ENCODE measurements at places on chromosomes 2 and 18. TPM values are rescaled to one million over a fixed set of nuclear protein-coding genes. Genes with fewer than 3 reads are reported as not detected.

GRCh38 chr18:57863706-57864105 lies 60.6 kb upstream of the ATP8B1 start:
- DNase-seq = no peak

FBXO48 gene
- 0.56 TPM for total RNA-seq

GRCh38 chr2:156192468-156192867 lies 140.1 kb downstream of the NR4A2 start:
- DNase-seq = no peak

- DNase-seq = no peak
Measured at GRCh38 chr2:112708968-112709367, 11.9 kb upstream of the NT5DC4 start.

GRCh38 chr2:53033411-53033810 lies 734.2 kb upstream of the CHAC2 start:
- DNase-seq = no peak

GRCh38 chr2:106991866-106992265 lies 105.9 kb upstream of the ST6GAL2 start:
- no peak for DNase-seq

LINC00305 gene
- not detected for total RNA-seq

DNA sequence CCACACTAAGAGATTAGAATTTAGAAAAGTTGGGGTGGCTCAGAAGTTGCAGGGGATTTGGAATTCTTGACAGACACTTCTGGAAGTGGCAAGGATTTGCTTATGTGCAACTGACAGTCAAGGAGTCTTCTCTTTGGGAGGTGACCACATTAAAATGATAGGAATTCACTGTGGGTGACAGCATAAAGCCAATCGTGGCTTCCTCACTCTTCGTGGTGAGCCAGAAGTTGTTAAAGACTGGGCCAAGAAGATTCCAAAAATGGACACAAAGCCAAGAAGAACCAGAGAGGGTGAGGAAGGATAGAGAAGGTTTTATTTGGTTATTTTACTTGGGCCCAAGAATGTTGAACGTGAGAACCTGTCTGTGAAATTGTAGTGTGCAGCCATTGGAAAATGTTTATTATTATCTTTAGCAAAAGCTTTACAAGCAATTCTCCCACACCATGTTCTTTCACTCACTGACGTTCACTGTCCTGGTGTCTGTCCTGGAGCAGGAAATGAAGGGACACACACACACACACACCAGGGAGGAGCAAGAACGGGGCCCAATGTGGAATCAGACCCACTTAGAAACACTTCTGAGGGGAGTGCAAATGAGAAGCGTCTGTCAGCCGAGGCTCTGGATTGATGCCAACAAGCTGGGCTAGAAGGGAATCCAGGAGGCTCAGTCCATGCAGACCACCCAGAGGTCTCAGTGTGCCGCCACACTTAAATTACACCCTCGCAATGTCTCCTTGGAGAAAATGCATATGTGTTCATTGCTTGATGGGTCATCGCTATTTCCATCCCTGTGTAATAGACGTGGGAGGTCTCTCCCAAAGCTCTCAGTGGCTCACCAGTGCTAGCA lies 37.2 kb downstream of the STEAP3 start:
- DNase-seq = no peak

ABCG5 gene
- not detected for total RNA-seq

GRCh38 chr2:191629001-191629453 lies 48.9 kb upstream of the NABP1 start:
- no peak for DNase-seq

- no peak for DNase-seq
Measured at GRCh38 chr2:213021971-213022899, 129.2 kb downstream of the IKZF2 start.

DNA sequence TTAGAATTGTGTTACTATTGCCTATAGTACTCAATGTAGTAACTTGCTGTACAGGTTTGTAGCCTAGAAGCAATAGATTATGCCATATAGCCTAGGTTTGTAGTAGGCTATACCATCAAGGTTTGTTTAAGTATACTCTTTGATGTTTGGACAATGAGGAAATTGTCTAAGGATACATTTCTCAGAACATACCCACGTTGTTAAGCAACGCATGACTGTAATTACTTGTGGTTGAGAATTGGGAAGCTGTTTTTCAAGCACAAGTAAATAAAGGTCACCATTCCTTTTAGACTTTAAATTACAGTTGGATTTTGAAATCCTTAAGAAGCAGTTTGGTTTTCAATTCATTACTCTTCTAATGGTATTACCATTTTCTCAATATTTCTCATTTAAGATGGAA lies 89.8 kb upstream of the KCNH7 start:
- DNase-seq = no peak

DNA sequence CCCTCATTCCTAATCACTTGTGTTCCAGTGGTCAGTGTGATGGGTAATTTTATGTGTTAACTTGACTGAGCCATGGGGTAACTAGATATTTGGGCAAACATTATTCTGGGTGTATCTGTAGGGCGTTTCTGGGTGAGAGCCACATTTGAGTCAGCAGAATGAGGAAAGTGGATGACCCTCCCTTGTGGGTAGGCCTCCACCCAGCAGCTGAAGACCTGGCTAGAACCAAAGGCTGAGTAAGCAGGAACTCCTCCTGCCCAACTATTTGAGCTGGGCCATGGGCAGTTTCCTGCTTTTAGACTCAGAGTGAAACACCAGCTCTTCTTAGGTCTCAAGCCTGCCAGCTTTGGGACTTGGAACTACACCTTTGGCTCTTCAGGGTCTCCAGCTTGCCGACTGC lies 141.8 kb downstream of the ACKR3 start:
- DNase-seq = no peak

- DNase-seq = no peak
Measured at GRCh38 chr18:57882465-57882864, 79.3 kb upstream of the ATP8B1 start.

DNA sequence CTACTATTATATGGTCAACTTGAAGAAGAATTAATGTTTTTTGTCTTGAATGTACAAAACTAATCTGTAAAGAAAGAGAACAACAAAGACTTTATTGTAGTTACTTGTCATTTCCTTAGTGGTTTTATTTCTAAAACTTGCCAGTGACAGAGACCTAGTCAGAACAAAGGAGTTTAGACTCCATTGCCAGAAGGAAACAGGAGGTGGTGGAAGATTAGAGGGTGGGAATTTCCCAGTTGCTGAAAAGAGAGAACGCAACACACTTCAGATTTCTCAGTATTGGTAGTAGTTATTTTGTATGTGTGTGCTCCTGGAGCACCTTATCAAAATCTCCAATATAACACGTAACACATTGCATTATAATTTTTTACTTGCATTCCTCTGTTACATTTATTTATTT lies 81.4 kb downstream of the CDCA7 start:
- no peak for DNase-seq

DNA sequence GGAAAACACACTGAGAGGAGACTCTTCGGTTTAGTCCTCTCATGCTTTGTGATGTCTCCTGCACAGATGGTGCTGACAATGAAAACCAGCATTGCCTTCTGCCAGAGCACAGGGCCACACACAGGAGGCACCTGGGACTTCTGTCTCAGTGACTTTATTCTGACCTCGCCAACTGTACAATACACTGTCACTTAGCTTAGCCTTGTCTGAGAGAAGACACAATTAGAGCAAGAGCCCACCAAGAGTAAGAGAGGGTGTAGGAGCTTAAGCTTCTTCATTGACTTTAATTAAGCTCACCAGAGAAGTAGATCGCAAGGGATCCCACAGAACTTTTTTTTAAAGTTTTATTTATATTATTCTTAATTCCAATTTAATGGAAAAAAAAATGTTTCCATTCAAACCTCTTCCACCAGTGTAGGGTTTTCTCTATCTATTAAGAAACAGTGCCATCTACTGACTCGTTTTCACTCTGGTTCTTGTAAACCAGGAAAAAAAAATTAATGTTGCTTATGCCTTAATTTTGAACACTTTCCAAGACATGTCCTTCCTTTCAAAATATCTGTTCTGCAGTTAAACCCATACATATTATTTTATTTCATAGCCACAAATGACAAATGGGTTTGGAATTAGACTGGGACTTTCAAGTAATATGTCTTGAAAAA lies 42.4 kb upstream of the DDX18 start:
- no peak for DNase-seq

DNA sequence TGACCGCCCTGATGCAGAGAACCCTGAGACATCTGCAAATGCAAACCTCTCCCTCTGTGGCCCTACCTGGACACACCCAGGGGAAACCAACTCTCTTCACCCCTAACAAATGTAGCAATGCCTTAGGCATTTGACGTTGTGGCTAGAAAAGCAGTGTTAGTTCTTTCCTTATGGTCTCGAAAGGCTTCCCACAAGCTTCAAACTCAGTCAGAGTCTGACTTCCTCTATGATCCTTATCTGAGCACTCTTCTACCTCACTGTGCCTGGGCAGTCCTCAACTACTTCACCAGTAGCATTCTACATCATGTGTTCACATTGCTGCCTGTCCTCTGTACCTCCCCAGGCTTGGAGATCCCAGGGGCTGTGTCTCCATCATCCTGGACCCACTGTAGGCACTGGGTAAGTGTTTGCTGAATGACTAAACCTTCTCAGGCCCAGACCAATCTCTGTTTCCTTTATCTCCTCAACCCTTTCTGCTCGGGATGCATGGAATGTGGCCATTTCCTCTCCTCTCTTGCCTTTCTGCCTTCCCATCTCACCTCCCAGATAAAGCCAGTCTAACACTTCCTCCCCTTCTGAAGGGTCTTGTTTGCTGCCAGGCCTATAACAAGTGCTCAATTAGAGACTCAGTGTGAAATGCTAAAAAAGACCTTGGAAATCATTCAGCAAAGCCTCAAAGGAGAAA lies 91.7 kb upstream of the ACAA2 start:
- no peak for DNase-seq

GRCh38 chr2:45029215-45029614 lies 20.0 kb upstream of the SIX2 start:
- DNase-seq = no peak

- DNase-seq = no peak
Measured at GRCh38 chr2:173672573-173673340, 292.4 kb downstream of the SP3 start.

GRCh38 chr18:69172046-69172445 lies 228.6 kb upstream of the DOK6 start:
- DNase-seq = no peak

DNA sequence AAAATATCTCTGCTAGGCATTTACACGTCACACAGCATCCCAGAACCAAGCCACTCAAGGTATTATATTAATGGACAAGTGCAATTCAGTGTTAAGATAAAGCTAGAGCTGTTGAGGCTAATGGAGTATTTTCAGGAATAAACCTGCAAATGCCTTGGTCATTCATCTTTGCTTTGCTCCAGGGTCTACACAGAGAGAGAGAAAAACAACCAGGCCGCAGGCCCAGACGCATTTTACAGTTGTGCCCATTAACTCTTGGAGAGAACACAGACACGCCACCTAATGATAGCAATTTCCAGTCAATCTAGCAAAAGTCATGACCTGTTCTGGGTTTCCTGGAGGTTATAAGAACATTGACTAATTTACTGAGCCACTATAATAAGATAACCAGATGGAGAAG lies 829.3 kb downstream of the LRRTM4 start:
- no peak for DNase-seq

Measured in thoracic aorta (tissue), 2 donors.